ENCODE measurements at places on chromosomes 1 and 21.

DNA sequence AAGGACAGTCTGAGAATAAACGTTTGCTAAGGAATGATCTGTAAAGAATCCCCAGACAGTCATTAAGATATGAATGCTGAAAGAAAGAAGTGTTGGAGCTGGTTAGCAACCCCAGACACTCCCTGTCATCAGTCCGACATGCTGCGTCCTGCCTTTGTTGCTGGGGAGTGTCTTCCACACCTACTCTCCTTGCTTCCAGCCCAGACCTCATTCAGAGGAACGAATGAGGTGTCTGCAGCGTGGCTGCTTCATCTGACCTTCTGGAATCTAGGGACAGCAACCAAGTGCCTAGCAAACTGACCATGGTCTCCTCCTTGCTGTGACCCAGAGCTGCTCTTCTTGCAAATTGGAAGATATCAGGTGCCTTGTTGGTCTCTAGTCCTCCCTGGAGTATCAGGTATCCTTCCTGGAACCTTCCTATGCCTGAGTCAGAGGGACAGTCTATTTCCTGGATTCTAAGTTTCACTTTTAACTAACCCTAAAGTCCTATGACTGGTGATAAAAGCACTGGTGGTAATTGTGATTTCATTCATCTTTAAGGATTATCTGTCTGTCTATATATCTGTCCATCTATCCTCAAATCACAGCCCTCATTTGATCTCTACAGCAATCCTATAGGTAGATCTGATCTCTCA lies 45.3 kb downstream of the NFASC start:
- DNase-seq: no peak

GRCh38 chr1:45973121-45973520 lies 159.3 kb downstream of the PIK3R3 start:
- DNase-seq: no peak

DNA sequence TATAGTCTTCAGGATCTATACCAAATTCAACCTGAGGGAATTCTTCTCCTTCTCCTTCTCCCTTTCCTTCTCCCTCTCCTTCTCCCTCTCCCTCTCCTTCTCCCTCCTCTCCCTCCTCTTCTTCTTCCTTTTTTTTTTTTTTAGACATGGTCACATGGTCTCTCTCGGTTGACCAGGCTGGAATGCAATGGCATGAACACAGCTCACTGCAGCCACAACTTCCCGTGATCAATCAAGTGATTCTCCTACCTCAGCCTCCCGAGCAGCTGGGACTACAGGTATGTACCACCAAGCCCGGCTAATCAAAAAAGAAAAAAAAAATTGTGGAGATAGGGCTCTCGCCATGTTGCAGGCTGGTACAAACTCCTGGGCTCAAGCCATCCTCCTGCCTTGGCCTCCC lies 51.5 kb downstream of the DNAI4 start:
- no peak for DNase-seq

DNA sequence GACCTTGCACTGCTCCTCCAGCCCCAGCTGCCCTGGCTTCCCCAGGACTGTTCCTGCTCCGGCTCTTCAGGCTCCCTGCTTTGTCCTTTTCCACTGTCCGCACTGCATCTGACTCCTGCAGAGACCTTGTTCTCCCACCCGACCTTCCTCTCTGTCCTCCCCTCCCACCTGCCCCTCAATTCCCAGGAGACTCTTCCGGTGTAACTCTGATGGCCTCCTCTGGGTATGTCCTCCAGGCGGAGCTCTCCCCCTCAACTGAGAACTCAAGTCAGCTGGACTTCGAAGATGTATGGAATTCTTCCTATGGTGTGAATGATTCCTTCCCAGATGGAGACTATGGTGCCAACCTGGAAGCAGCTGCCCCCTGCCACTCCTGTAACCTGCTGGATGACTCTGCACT lies 550 bp downstream of the ACKR1 start:
- no peak for DNase-seq

DNA sequence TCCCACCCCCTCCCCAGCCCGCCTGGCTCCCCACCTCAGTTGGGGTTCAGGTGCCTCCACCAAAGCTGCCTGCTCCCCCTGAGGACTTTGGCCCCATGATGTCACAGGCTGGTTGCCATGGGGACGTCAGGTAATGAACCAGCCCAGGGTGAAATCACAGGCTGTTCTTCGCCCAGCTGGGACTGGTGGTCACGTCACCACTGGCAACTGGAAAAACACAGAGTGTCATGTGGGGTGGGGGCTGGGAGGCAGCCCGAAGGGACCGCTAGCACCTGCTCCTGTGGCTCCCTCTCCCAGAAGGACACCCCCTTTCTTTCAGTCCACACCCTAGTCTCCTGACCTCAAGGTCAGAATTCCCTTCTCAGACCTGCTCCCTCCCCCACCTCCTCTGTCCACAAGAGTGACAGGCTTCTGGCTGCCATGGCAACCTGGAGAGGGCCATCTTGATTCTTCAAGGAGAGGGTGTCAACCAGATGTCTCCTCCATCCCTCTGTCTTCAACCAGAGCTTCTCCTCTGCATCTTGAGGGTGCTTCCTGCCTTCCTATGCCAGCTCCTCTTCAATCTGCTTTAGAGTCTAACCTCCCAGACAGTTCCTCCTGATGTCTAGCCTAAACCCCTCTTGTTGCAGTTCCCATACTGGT lies 6.2 kb downstream of the FAM131C start:
- DNase-seq: no peak

DNA sequence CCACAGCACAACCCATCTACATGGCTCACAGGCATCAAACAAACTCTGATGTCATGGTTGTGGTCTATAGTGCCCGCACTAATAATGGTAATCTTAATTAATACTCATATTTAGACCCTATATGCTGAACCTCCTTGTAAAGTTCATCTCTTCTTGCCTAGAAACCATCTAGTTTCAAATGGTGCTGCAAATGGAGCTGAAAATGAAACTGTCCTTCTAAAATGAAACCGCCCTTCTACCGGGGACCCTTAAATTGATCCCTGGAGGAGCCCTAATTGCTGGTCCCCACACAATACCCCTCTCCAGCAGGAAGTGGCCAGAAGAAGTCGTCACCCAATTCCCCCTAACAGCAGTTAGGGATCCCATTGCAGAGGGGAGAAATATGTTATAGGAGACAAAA lies 612.6 kb downstream of the MRPL39 start:
- DNase-seq: no peak

- peak; percentile 33 for DNase-seq
These were observed 919 bp downstream of the CTSS start for GRCh38 chr1:150764617-150765101.

GRCh38 chr1:172135076-172135672 lies 285.3 kb upstream of the C1orf105 start:
- DNase-seq: no peak

DNA sequence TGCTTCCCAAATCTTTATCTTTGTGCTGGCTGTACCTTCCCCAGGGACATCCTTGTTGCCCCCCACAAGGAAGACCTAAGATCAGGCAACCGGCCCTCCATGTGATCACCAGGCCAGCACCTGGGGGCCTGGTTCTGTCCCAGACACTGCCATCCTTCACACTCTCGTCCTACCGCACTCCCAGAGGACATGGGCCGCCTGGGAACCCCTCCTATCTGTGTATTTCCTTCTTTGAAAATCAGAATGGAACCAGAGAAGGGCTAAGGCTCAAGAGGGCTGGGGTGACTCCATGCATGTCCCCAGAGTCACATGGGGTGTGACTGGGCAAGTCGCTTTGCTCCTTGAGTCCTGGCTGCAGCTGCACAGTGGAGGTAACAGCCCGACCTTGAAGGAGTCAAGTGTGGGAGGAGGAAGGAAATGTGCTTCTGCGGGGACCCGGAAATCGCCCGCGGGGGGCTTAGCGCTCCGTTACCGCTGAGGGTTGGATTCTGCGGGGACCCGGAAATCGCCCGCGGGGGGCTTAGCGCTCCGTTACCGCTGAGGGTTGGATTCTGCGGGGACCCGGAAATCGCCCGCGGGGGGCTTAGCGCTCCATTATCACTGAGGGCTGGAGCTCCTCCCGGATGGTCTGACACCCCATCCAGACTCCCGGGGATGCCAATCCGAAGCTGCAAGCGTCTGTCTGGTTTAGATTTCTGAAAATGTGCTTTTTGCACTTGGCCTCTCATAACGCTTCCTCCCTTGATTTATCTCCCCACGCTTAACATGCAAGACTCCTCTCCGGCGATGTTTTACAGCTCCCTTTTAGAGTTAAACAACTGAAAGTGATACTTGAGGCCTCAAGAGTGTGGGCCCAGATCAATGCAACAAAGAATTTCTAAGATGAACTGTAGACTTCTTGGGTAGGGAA lies 278.9 kb downstream of the NPHP4 start:
- DNase-seq: no peak

GRCh38 chr1:173717238-173717637 lies 2.5 kb downstream of the KLHL20 start:
- no peak for DNase-seq

GRCh38 chr1:109547463-109548320 lies 723 bp upstream of the GNAI3 start:
- DNase-seq: peak; percentile 53

DNA sequence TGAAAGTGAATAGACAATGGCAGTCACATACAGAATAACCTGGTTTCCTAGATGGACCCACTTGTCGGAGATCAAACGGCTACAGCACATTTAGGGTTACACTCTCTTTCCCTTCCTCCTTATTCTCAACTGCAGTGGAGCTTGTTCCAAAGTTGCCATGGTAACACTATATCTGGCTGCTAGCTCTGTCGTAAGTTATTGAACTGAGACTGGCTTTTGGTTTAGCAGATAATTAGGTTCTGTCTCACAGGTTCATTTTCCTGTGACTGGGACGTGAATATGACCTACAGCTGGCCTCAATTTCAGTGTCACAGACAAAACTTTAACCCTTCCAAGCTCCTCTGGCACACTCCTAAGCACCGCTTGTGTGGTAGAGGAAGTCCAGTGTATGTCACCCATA lies 875.8 kb downstream of the USP25 start:
- peak; percentile 52 for DNase-seq

DNA sequence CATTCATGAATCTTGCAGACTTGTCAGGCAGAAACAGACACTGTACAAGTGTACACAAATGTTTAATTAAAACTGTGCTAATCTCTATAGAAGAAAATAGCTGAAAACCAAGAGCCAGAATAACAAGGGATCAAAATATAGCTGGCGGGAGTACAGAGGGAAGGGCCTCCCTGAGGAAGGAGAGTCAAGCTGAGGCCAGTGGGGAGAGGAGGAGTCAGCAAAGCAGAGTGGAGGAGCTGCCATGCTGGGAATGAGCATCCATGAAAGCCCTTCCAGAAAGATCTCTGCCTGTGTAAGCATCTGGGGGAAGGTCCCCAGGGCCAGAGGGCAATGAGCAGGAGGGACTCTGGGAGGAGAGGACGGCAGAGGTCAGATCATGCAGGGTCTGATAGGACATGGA lies 15.1 kb downstream of the SLAMF8 start:
- DNase-seq: peak; percentile 66

GRCh38 chr1:110888049-110888448 lies 15.1 kb downstream of the CD53 start:
- no peak for DNase-seq

DNA sequence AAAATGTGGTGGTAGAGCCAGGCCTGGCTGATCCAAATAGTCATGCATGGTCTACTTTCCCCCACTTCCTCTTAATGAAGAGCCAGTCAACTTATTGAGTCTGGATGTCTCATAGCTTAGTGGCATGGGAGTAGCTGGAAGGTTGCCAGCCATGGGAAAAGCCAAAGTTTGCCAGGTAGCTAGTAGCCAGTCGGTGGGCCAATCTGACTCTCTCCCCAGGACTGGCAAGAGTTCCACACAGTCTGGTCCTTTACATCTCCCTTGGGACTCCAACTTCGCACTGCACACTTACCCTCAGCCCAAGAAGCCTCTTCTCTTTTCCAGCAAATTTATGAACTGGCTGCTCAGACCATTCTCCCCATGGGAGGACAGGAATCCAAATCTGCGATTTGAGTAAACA lies 8.3 kb downstream of the WARS2 start:
- DNase-seq: no peak

DNA sequence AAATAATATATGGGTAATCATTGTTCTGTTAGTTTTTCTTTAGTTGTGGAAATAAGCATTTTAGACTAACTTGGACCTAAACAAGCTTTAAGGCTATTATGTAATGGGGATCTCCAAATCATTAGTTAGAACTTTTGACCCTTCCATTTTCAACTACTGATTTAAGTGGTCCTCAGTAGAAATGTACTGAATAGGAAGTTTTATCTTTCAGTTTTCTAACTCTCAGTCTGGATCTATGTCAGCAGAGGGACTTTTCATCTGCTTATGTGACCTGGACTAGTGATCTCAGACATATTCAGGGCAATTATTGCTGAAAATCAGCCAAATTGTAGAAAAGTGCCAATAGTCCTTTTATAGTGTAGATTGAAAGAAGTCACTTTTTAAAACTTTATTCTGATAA lies 56.0 kb downstream of the SASS6 start:
- no peak for DNase-seq

GRCh38 chr1:8111560-8111959 lies 85.5 kb upstream of the ERRFI1 start:
- no peak for DNase-seq

- DNase-seq: no peak
These were observed 1183.2 kb upstream of the B3GALT2 start for GRCh38 chr1:194369622-194370021.

DNA sequence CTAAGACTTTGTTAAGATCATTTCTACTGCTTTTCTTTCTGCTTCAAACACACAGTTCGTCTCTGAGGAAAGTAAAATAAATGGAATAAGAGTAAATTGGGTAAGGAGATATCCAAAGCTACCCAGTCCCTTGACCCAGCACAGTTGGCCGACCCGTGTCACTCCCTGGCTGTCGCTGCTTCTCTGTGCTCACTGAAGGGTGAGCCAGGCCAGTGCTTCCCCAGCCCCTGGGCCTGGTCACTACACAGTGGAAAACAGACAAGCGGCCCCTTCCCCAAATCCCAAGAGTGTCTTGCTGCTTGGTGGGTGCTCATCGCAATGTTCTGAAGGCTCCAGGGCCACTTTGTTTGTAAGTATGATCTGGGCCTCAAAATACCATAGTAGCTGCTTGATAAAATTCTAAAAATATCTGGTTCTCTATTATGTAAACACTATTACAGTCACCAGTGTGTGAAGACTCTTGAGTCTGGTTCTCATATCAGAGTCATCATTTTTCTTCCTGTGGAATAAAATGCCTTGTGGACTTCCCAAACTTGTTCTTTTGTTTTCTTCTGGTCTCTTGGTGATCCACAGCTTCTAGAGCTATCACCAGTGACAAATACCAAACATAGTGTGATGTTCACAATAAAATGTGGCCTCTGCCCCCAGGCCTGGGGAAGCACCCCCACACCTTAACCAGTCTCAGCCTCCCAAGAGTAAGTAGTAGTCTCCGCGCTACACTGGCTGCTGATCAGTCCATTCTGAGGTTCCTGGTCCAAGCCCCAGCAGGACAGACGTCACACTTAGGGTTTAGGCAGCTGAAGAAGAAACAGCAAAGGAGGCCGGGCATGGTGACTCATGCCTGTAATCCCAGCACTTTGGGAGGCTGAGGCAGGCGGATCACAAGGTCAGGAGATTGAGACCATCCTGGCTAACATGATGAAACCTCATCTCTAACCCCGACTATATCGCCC lies 106.2 kb downstream of the DHRS3 start:
- peak; percentile 52 for DNase-seq
